ENCODE measurements at places on chromosomes 1 and 21. TPM values are rescaled to one million over a fixed set of nuclear protein-coding genes. Genes with fewer than 3 reads are reported as not detected.

GRCh38 chr1:54353959-54354358 lies 52.2 kb downstream of the SSBP3 start:
- no peak for DNase-seq

DNA sequence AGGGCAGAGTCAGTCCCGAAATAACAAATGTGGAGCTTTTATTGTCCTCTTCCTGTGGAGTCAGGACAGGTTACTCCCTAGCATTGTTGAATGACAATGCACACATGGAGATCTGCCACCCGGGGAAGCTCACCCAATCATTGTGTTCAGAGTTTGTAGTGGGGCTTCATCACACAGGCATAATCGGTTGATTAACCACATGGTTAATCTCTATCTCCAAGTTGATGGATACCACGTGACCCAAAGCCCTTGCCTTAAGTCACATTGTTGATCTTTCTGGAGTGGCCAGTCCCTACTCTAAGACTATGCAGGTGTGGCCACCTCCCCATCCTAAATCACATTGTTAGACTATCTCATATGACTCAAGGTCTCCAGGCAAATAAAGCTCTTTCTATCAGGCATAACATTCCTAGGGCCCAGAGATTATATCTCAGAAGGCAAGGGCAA lies 2.6 kb upstream of the C1orf141 start:
- DNase-seq: peak; percentile 46

- no peak for DNase-seq
These were observed 388.5 kb downstream of the OMA1 start for GRCh38 chr1:58158016-58158415.

- no peak for DNase-seq
These were observed 242.5 kb upstream of the SGIP1 start for GRCh38 chr1:66291531-66291864.

- no peak for DNase-seq
These were observed 33.1 kb upstream of the DIP2A start for GRCh38 chr21:46425571-46425970.

- DNase-seq: no peak
These were observed 553 bp upstream of the SLC30A2 start for GRCh38 chr1:26046246-26047095.

GRCh38 chr1:185696422-185697150 lies 37.6 kb upstream of the HMCN1 start:
- DNase-seq: no peak

GRCh38 chr21:33101300-33101911 lies 31.5 kb downstream of the OLIG1 start:
- no peak for DNase-seq

DNA sequence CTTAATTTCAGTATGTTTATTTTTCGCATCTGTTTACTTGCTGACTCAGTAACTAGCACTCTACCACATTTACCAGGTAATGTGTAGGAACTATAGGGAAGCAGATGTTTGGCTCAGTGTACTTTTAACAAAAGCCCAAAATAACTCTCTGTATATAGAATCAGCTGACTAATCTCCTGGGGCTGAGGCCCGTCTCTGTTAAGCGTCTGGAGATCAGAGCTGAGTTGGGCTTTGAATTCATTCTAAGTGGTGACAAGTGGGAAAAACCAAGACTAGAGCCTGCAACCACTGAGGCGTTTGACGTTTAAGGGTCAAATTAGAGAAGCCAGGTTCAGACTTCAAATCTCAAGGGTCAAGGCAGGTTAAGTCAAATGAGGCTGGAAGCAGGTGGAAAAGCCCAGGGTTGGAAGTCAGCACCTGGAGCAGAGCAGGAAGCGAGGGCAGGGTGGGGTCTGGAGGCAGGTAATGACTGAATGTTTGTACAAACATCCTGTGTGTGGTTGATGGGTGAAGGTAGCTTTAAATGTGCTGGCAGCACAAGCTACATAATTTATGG lies 56.8 kb upstream of the LYST start:
- DNase-seq: peak; percentile 80

GRCh38 chr1:32372149-32372756 lies 9.9 kb downstream of the TSSK3 start:
- DNase-seq: no peak

GRCh38 chr1:247331172-247331524 lies 519 bp downstream of the ZNF496 start:
- peak; percentile 90 for DNase-seq

DNA sequence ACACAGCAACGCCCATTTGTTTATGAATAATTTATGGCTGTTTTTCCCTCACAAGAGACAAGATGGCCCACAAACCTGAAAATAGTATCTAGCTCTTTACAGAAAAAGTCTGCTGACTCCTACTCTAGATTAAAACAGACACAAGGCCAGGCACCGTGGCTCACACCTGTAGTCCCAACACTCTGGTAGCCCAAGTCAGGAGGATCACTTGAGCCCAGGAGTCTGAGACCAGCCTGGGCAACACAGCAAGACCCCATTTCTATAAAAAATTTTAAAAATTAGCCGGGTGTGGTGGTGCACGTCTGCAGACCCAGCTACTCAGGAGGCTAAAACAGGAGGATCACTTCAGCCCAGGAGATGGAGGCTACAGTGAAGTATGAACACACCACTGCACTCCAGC lies 34.6 kb downstream of the LUZP1 start:
- DNase-seq: no peak

DNA sequence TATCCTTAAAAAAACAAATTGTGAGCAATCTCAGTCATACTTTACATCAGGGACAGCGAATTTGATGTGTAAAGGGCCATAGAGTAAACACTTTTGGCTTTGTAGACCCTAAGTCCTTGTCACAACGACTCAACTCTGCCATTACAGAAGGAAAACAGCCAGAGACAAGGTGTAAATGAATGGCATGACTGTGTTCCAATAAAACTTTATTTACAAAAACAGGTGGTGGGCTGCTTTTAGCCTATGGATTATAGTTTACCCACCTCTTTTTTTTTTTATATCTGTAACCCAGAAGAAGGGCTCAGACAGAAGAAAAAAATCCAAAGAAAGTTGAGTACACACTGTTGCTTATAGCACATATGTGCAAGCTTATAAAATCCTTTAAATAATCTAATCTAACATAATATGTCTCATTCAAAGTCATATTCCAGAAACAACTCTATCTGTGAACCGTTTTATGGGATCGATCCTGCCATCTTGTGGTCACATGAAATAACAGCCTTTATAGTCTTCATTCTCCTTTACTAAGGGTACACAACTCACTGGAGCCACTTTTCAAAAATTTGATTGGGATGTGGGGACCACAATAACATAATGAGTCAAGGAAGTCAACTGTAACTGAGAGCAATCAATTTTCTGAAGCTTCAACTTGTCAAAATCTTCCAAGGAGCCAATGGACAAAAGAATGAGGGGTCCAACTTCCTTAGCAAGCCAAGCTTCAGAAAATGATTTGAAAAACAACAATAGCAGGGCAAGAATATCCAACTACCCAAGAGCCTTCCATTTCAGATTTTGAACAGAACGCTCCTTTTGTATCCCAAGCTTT lies 142.2 kb upstream of the KRTAP19-8 start:
- DNase-seq: peak; percentile 41

- no peak for DNase-seq
These were observed 4.9 kb upstream of the TRIM63 start for GRCh38 chr1:26072305-26072704.

DNA sequence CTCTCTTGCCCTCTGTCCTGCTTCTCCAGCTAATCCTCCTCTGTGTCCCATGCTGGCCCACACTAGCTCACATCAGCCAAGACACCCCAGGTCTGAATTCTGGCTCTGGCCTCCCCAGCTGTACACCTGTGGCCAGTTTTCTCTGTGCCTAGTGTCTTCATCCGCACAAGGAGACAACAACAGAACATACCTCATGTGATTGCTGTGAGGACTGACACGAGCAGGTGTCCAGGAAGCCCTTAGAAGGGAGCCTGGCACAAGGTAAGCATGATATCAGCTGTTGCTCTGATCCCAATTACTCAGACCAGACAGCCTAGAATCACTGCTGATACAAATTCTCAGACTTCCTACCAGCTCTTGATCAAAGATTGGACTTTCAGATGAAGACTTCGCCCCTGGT lies 71.2 kb upstream of the GJB5 start:
- no peak for DNase-seq

GRCh38 chr1:198776602-198777029 lies 137.8 kb downstream of the PTPRC start:
- DNase-seq: peak; percentile 57

DNA sequence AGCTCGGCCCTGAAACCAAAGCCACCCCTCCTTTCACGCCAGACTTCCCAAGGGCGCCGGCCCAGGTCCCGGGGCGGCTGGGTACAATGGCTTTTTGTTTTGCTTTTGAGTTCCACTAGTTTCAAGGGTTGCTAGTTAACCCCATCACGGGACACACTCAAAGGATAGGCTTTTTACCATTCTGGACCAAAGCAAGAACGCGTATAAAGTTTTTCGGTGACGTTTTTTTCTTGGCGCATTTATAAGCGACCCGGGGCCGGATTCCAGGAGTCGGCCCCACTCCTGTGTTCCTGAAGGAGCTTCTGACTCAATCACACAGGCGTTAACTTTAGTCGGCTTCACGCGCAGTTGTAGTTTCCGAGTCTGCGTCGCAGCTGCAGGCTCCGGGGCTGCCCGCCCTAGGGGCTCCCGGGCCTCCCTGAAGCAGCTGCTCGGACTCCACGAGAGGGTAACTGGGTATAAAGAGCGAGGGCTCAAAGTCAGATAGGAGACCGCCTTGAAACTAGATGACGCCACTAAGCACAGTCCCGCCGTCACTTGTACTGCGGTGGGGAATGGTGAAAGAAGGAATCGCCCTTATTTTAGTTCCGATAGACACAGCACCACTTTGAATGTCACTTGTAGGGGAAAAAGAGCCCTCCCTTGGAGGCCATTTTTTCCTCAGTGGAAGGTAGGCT lies 707 bp upstream of the KLHL21 start:
- DNase-seq: peak; percentile 76

- no peak for DNase-seq
These were observed 152.9 kb downstream of the PGBD5 start for GRCh38 chr1:230273141-230273710.

- DNase-seq: no peak
These were observed 139.9 kb upstream of the PKN2 start for GRCh38 chr1:88544195-88544594.

- no peak for DNase-seq
These were observed 31.8 kb downstream of the FBXO2 start for GRCh38 chr1:11622398-11622797.

GRCh38 chr1:116990612-116991151 lies 10.9 kb upstream of the CD101 start:
- peak; percentile 29 for DNase-seq

GRCh38 chr1:178746345-178746744 lies 21.3 kb downstream of the RALGPS2 start:
- no peak for DNase-seq

GRCh38 chr1:112465122-112465521 lies 43.6 kb upstream of the WNT2B start:
- DNase-seq: no peak

GRCh38 chr1:197837911-197838310 lies 62.6 kb upstream of the DENND1B start:
- DNase-seq: no peak

DNA sequence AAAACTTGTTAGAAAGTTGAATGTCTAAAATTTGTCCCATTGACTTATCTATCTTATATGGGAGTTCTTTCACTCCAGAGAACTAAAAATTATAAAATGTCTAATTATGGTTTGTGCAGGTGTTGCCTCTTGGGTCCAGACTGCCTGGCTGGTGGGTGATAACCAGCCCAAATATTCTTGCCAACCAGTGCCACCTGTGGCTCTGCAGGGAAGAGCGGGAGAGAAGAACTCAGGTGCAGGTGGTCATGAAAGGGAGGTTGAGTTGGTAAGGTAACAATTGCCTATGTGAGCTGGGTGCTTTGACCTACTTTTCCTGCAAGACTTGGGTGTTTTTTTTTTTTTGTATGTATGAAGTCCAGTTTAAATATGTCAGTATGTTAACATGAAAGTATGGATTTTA lies 10.2 kb downstream of the RPS6KC1 start:
- DNase-seq: no peak

GRCh38 chr1:198054510-198054909 lies 102.3 kb upstream of the NEK7 start:
- DNase-seq: no peak

DNA sequence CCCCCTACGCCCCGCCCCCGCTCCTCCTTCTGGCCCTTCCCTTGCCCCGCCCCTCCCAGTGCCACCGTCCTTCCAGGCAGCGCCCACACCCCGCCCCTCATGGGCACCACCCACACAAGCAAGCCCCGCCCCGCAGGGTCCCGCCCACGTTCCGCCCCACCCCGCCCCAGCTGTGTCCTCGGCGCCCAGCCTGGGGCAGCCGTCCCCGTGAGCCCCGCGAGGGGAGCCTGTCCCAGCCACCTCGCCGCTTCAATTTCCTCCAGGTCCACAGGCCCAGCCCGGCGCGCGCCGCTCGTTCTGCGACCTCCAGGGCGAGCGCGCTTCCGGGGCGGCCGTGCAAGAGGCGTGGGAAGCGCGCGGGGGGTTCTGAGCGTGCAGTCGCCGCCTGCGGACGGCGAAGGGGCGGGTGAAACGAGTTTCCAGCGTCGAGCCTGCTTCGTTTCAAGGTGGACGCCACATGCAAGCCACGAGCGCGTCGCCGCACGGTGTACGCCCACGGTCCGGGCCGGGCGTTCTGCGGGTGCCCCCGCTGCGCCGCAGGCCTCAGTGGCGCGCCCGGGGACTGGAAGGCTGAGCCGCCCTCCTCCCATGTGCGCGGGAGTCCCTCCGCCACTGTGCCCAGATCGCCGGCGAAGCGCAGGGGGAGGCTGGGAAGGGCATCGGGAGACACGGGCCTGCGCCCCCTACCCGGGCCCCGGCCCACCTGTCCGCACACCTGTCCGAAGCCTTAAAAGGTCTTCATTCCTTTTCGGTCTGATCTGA lies 10.8 kb upstream of the FAAP20 start:
- peak; percentile 98 for DNase-seq

DNA sequence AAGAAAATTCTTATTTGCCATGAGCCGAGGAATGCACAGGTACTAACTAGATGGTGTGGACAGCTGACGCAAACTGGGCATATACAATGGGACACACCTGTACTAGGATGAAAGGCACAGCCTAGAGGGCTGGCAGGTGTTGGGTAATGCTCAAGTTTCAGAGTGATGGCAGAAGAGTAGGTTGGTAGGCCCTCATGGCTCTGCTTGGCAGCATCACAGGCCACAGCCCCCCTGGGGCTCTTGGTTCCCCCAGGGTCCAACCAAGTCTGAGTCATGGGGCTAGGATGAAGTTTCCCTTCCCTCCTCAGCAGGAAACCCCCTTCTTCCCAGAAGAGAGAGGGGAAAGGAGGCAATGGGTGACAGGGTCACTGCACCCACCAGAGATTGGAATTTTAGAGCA lies 35.2 kb downstream of the SPEN start:
- DNase-seq: no peak

- DNase-seq: no peak
These were observed 7.1 kb downstream of the PIGR start for GRCh38 chr1:206939131-206939530.

RGS7 gene
- not detected for total RNA-seq

SOAT1 gene
- total RNA-seq: 32.6 TPM

COL8A2 gene
- total RNA-seq: 1.5 TPM

SPATA6 gene
- 15.7 TPM for total RNA-seq

PRR9 gene
- total RNA-seq: not detected

TSPEAR gene
- not detected for total RNA-seq

SPRR3 gene
- total RNA-seq: not detected

F5 gene
- total RNA-seq: 0.44 TPM

UBE2U gene
- not detected for total RNA-seq

SLAMF1 gene
- total RNA-seq: 1.1 TPM

AMY1A gene
- total RNA-seq: not detected

FCRL5 gene
- total RNA-seq: 0.95 TPM

TAL1 gene
- total RNA-seq: 2.4 TPM

KANK4 gene
- 2.6 TPM for total RNA-seq
